ENCODE measurements at places on chromosomes 16 and 17. TPM values are rescaled to one million over a fixed set of nuclear protein-coding genes. Genes with fewer than 3 reads are reported as not detected.

Gene HS3ST3A1
- 187 TPM for total RNA-seq

DNA sequence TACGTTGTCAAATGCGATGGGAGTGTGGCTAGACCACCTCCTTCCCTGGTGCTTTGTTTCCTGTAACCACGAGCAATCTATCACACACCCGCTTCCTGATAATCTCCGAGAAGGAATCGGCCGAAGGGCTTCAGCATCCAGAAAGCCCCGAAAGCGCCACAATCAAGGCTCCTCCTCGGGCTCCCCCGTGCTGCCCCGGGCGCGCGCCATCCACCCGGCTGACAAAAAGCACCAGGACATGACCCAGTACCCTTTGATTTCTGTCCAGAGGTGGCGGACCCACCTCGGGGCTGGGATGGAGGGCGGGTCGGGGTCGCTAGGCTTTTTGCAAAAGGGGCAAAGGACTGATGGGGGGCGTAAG lies 743 bp upstream of the ARMC7 start:
- DNase-seq: no peak

GRCh38 chr16:68468842-68469241 lies 20.5 kb upstream of the SMPD3 start:
- no peak for DNase-seq

DNA sequence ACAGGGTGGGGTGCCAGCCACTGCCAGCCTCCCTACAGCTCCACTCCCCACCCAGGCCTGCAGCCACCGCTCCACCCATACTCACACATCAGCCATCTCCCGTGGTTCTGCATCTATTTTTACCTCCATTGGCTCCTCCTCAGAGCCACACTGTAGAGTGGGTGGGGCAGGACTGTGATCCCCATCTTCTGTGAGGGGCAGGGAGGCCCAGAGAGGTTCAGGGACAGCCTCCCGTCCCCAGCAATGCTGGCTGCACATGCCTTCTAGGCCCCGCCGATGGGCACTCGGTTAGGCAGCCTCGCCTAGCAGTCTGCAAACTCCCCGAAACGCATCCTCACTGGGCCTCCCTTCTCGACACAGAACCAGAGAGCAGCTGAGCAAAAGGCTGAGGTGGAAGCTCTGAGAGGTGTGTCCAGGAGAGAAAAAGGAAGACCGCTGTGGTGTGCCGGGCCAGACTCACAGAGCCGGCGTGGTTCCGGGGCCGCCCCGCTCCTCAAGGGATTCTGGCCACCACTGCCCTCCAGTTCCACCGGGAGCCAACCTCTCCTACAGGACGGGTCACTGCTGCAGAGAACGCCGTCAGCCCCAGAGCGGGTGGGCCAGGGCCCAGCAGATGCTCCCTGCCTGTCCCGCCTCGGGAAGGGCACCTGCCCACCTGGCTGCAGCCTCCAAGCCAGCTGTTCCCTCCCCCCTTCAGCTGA lies 71.9 kb downstream of the ABR start:
- DNase-seq: peak; percentile 32

- no peak for DNase-seq
Measured at GRCh38 chr16:84937196-84938005, 73.9 kb downstream of the ZDHHC7 start.

Gene FAAP100
- total RNA-seq: 28.7 TPM

- DNase-seq: no peak
Measured at GRCh38 chr17:78883089-78883532, 19.9 kb downstream of the CEP295NL start.

- no peak for DNase-seq
Measured at GRCh38 chr16:3121851-3122467, 9.6 kb downstream of the ZNF205 start.

Gene KRTAP1-5
- total RNA-seq: not detected

DNA sequence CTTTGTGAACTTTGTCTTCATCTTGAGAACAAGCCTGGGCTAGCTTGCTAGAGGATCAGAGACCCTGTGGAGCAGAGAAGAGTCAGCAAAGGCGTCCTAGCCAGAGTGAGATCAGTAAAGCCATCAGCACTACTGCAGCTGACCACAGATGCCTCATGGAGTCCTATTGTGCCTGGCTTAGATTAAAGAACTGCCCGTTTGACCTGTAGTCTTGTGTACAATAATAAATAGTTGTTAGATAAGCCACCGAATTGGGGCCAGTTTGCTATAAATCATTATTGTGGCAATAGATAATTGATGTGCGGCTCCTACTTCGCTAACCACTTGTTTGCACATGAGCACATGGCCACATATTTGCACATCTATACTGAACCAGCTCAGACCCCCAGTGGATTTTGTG lies 103.0 kb downstream of the CYLD start:
- no peak for DNase-seq

DNA sequence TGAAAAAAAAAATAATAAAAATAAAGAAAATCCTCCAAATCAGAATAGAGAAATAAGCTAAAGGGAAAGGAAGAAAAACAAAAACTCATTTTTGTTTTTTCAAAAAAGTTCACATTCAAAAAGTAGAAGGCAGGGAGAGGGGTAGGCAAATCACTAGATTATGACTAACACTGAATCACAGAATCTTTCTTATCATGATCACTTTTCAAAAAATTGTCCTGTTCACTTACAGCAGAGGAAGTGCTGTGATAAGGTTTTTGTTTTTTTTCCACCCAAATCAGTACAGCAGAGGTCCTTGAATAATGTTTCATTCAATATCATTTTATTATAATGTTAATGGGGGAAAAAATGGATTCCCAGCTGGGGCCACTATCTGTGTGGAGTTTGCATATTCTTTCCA lies 106.4 kb downstream of the CA4 start:
- DNase-seq: peak; percentile 11

GRCh38 chr17:40026816-40027613 lies 11.8 kb downstream of the CSF3 start:
- peak; percentile 53 for DNase-seq

GRCh38 chr16:88393571-88393970 lies 10.8 kb downstream of the ZNF469 start:
- DNase-seq: no peak

Gene MXRA7
- total RNA-seq: 105 TPM

DNA sequence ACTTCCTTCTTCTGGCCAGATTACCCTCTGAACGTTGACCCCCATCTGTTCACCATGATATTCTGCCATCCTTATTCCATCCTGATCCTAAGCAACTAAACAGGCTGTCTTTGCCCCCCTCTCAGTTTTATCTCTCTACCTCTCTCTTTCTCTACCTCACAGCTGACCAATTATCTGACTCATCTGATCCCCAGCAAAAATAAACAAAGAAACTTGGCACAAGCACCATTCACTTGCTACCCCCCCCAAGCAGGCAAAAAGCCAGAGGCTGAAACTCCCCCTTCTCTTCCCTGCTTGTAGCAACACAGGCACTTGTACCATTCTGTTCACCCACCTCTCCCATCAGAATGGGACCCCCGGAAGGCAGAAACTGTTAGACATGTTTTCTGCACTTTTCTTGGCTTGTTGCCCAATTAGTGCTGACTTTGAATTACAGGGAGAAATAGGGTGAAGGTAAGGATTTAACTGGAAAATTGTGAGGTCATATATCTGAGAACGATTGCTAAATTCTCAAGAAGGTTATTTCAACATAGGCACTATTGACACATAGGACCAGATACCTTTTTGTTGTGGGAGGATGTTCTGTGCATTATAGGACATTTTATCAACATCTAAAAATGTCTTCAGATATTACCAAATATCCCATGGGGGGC lies 163.2 kb downstream of the TOX3 start:
- no peak for DNase-seq

DNA sequence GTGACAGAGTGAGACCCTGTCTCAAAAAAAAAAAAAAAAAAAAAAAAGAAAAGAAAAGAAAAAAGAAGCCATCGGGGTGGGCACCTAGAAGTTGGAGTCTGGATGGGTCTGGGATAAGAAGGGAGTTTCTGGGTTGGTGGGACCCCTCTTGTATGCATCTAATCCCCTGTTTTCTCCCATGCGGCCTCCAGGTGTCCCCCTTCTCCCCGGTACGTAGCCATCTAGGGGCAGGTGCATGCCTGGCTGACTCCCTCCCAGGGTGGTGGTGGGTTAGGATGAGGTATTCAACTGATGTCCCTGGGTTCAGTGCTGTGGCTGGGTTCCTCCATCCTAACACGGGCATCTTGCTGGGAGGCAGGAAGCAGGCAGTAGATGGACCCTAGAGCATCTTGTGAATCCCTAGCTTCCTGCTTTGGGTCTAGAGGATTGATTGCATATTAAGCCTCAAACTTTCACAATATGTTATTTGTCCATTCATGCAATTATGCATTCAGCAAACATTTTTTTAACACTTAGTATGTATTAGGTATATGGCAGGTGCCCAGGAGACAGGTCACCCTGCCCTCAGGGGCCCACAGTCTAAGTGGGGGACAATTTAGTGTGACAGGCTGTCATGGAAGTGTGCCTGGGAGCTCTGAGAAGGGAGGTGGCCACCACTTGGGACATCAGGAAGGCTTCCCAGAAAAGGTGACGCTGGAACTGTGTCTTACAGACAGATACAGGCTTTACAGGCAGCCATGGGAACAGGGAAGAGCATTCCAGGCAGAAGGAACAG lies 13.1 kb downstream of the FMNL1 start:
- no peak for DNase-seq

Gene PYDC1
- total RNA-seq: not detected

DNA sequence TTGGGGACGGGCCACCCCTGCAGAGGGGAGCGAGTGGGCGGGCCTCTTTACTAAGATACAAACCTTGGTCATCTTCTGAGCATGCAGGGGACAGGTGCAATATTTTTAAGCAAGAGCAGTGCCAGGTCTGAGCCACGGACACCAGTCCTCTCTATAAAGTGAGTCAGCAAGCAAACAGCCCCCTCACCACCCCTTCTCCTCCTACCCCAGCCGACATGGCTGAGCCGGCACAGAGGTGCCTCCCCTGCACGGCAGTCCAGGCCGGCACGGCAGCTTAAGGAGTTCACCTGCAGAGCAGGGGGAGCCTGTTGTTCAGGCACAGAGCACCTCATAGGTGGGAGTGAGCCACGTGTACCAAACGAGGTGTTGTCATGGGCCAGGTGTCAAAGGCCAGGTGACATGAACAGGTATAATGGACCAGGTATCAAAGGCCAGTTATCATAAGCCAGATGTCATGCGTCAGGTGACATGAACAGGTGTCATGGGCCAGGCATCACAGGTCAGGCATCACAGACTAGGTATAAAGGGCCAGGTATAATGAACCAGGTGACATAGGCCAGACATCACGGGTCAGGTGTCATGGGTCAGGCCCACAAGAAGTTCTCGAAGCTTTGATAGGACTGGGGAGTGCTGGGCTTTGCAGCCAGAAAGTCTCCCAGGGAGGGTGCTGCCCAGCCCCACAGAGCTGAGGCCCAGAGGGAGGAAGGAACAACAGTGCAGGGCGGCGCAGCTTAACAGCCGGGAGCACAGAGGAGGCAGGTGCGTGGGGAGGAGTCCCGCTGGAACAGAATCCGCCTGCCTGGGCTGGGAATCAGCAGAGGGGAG lies 42.6 kb upstream of the ZNF469 start:
- DNase-seq: no peak

DNA sequence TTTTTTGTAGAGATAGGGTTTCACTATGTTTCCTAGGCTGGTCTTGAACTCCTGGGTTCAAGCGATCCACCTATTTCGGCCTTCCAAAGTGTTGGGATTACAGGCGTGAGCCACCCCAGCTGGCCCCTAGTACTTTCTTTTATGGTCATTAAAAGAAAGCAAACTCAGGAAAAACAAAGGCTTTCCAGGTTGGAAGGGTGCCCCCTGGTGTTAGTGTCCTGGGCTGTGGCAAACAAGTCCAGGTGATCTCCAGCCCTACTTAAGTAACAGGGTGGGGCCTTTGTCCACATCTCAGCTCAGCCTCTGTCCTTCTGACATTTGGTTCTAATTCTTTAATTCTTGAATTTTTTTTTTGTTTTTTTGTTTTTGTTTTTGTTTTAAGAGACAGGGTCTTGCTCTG lies 6.9 kb downstream of the IGFBP4 start:
- DNase-seq: peak; percentile 29

DNA sequence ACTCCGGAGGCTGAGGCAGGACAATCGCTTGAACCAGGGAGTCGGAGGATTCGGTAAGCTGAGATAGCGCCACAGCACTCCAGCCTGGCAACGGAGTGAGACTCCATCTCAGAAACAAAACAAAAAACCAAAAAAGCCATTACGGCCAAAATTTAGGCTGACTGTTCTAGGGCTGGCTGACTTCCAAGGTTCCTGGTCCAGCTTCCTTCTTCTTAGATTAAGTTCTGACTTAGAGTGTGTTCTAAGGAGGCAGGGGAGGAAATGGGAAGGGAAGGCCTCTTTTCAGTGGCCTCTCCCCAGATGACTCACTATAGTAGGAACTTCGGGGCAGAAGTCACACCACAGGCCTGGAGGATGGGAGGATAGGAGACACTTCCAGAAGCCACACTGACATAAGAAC lies 27.7 kb upstream of the CLEC18B start:
- DNase-seq: peak; percentile 98

DNA sequence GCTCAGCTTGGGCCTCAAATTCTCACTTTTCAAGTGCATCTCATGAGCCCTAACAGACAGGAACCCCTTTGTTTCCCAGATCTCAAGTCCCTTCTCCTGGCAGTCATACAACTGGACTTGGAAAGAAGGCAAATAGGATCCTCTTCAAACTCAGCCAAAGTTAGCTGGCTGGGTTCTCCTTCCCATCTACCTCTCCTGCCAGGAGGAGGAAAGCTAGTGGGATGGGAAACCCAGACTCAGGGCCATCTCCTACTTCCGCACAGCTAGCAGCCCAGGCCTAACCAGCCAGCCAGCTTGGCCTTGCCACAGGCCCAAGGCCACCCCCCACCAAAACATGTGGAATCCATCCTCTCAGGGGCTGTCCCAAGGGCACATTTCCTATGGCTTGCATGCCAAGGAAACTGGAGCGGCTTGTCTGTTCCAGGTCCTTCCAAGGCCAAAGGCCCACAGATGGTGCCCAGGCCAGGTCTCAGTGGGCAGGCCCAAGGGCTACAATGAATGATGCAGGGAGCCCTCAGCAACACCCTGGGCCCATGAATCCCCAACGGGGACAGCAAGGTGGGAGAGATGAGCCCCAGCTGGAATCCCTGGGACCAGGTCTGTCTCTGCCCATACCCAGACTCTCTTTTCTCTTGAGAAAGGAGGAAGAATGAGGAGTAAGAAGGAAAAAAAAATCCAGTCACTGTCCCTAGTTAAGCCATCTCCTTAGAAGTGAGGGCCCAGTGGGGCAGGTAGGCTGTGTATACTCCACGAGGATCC lies 1.7 kb downstream of the SMARCD2 start:
- no peak for DNase-seq

DNA sequence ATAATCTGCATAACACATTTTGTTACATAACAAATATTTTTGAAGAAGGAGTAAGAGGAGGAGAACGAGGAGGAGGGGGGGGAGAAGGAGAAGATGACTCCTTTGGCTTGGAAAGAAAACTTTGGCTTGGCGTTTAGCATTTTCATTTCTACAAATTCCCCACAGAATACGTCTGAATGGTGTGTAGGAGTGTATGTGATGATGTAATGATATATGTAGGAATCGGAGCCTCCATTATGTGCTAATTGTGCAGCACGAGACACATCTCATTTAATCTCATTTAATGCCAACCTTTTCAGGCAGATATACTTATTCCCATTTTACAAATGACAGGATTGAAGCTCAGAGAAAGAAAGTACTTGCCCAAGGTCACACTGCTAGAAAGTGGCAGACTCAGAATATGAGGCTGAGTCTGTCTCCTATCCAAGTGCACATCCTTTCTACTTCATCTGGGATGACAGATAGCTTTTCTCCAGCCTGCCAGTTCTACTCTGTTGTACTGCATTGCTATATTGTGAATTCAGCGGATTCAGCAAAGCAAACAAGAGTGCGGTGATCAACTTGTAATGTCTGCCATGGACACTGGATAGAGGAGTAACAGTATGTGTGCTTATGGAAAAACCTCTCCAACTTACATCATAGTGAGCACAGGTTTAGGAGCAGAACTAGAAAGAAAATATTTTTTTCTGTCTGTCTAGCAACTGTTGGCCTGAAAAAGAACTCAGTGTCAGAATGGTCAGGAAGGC lies 10.4 kb upstream of the SLC47A2 start:
- no peak for DNase-seq
